ENCODE measurements at places on chromosomes 4 and X.

DNA sequence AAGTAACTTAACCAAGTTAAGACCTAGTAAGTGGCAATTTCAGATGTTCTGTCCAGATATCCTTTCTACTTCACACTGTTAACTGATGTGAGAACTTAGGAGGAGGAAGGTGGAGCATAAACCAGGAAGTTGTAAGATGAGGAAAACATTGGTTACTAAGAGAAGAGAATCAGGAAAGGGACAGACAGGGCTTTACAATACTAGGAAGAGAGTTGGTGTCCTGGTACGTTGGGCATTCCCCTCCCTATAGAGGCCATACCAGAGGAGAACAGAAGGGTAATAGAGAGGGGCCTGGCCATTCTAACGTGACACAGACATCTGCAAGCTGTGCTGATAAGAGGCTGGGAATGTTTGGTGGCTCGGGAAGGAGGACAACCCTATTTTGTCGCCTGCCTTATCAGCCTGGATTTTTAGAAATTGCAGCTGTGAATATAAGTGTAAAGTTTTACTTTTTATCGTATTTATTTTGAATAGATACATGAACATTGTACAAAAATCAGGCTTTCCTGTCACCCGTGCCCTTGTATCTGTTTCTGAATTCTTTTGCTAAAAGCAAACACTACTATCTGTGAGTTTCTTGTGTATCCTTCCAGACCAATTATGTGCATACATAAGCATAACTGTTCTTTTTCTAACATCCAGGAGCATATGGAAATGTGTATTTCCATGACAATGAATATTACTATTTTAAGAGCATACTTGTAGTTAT, 53.5 kb upstream of the HPRT1 start:
- DNase-seq: no peak

- DNase-seq: no peak
These were observed 55.0 kb downstream of the MRPL1 start for GRCh38 chr4:77917601-77918000.

DNA sequence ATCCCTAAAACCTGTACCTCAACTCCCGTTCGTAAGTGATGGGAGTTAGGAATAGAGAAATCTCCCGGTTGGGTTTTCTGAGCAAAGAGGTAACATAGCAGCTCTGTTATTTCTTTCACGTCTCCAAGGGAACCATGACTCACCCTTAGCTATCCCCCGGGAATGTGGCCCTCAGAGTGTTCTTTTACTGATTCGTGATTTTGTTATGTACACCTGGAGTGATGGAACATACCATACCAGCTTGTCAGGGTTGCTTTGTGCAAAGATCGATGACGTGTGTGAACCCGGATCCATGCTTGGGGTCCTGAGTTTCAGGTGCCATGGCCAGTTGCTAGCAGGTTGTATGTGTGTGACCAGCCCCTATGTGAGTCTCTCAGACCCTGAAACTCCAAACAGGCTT, 52.6 kb downstream of the HPRT1 start:
- no peak for DNase-seq

DNA sequence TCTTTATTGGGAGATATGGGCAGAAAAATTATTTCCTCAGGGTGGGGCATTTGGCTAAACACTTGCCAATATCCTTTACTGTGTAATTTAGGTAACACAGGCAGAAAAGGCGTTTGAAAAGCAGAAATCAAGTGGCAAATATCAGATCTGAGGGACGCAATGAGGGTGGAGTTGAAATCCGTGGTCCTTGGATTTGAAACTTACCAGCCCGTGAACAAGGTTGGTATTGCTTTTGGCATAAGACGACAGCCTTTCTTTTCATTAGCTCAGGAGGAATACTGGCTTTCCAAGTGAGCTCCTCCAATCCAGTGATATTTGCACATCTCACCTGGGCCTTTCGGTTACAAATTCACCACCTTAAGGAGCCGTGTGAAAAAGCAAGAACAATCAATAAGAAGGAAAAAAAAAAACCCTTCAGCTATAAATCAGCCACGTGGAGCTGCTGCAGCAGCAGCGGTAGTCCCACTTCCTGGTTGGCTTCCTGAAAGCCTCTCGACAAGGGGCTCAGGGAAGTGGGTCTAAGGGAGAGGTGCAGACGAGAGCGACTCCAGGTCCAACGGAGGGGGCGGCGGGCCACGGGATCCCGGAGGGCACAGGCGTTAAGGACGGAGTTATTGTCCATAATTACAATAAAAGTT, 734 bp upstream of the GALNT7 start:
- peak; percentile 35 for DNase-seq

GRCh38 chr4:18813055-18813454, 791.5 kb upstream of the LCORL start:
- no peak for DNase-seq

DNA sequence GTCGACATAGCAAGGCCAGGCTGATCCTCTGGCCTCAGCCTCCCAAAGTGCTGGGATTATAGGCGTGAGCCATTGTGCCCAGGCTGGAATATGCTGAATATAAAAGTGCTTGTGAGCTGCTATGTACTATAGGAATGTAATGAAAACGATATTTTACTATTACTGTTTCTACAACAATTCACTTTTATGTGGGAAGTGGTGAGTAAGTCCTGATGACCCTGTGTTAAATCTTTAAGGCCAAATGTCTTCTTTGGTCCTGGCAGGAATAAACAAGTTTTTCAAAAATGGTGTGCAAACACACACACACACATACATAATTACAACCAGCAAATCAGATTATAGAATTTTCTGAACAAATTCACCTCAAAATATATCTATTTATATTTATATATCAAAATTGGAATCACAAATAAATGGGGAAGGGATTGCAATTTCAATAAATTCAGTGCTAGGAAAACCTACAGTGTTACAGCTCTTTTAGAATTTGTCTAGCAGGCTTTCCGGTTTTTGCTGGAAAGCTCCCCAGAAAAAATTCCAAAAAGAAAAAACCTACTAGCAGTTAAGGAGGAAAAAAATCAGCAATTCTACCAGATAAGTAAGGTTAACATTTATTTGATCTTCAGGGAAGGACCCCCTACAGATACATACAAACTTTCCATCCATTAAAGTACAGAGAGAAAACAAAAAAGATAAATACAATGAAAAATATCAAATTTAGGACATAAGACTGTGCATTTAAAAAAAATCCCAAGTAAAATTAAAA, 17.9 kb downstream of the SMIM14 start:
- no peak for DNase-seq

GRCh38 chrX:143757887-143758286, 37.3 kb upstream of the SPANXN2 start:
- DNase-seq: no peak

- no peak for DNase-seq
These were observed 37.4 kb downstream of the ASIC5 start for GRCh38 chr4:155828628-155829027.

DNA sequence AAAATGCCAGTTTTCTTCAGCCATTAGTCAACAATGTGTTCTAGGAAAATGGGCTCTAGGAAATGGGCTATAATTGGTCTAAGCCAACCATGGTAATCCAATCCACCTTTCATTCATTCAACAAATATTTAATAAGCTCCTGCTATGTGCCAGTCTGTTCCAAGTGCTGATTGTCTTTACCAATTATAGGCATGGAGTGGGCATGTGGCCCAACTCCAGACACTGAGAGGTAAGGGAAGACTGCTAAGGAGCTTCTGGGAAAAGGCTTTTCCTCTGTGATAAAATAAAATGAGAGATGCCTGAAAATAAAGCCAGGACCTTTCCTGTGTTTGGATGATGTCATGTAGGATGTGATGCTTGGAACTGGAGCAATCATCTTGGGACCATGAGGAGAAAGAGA, 43.3 kb downstream of the HOPX start:
- DNase-seq: no peak

DNA sequence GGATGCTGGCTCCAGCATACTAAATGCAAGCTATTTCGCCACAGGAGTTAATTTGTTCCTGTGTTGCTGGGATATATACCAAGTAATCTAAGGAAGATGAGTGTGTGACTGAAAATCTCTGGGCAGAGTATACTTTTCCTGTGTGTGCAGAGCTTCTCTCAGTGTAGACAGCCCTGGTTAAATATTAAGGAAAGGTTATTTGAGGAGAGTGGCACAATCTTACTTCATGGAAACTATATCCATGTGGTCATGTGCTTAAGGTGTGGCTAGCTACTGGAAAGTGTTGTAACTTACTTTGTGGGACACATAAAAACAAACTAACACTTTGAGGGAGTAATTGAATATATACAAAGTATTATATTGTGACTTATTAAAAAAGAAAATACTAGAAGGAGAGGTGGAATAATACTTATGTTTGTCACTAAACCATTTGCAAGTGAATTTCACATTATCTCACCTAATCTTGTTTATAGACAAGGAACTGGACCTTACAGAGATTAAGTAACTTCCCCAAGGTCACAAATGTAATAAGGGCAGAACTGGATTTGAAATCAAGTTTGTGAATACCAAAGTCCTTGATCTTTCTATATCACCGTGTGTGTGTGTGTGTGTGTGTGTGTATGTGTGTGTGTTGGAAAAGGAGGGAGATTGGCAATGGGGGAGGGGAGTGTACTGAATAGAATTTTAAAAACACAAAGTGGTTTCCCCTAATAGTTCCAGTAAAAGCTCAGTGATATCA, 408.2 kb upstream of the NR3C2 start:
- no peak for DNase-seq

DNA sequence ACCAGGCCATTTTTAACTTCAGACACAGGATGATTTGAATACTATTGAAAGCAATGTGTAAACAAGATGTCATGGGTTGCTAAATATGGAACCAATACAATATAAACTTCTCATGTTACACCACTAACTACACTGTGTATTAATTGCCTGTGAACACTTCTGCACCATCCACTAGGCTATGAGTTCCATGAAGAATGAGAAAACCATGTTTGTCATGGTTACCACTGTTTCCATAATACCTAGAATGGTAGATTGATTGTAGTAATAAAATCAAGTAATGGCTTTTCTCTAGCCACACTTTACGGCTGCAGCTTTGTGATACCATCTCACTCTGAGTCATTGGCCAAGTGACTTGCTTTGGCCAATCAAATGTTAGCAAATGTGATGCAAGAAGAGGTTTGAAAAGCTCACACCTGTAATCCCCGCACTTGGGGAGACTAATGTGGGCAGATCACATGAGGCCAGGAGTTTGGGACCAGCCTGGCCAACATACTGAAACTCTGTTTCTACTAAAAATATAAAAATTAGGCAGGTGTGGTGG, 19.9 kb upstream of the CYBB start:
- no peak for DNase-seq

DNA sequence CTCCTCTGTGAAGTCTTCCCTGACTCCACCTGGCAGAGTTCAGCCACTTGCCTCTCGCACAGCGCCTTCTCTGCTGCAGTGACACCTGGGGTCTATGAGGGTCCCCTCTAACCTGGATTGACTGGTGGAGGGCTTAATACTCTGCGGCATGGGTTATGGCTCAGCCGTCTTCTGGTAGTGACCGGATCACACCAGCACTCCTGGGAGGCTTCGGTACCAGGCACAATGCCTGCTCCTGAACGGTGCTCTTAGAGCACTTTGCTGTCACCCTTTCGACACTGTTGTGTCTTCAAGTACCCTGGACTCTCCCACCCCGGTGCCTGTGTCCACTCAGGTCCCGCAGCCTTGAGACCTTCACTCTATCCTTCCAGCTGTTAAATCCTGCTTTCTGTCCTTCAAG, 50.0 kb downstream of the C4orf50 start:
- DNase-seq: no peak

GRCh38 chrX:109399831-109400230, 82.1 kb downstream of the GUCY2F start:
- DNase-seq: no peak

DNA sequence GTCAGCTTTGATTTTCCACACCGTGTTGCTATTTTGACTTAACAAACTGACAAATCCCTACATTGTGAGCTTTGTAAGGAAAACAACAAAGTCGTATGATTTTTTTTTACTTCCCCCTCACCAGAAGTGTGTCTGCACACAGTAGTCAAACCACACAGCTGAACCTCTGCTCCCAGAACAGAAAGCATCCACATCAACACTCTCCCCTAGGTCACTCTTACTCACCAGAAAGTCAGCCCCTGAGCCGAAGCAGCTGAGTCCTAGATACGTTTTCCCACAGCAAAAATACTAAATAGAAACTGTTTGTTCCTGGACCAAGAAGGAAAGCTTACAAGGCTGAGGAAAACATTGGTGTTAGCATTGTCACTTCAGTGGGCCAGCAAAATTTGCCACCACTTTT, 305.7 kb downstream of the DHX15 start:
- no peak for DNase-seq

DNA sequence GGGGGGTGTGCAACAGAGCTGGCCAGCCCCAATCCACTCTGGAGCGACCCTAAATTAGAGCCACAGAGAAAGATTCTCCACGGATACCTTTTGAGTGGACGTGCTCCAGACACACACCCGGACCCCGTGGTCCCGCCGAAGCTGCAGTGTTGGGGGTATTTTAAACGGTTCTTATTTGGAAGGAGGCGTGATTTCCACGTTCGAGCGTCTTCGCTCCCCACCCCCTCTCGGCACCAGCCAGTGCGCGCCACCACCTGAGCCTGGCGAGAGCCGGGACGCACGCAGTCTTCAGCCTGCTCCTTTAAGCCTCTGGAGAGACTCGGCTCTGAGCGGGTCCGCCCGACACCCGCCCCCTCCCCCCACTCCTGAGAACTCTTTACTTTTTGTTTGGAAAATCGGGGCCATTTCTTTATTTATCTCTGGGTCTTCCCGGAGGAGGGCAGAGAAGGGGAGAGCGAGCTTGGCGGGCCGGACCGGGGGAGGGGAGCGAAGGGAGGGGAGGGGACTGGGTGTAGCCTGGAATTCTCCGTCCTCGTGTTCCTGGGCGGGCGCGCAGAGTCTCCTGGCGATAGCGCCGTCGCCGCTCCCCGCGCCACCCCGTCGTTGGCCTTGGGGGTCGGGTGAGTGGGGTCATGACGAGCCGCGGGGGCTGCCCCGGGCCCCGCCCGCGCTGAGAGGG, 668 bp upstream of the PTCHD1 start:
- peak; percentile 3 for DNase-seq

GRCh38 chrX:48761674-48762471, at the start of gene GLOD5:
Gene GLOD5 (plus strand): TSS chrX:48761747. CDS start chrX:48761791, 44 bp downstream.
- no peak for DNase-seq

DNA sequence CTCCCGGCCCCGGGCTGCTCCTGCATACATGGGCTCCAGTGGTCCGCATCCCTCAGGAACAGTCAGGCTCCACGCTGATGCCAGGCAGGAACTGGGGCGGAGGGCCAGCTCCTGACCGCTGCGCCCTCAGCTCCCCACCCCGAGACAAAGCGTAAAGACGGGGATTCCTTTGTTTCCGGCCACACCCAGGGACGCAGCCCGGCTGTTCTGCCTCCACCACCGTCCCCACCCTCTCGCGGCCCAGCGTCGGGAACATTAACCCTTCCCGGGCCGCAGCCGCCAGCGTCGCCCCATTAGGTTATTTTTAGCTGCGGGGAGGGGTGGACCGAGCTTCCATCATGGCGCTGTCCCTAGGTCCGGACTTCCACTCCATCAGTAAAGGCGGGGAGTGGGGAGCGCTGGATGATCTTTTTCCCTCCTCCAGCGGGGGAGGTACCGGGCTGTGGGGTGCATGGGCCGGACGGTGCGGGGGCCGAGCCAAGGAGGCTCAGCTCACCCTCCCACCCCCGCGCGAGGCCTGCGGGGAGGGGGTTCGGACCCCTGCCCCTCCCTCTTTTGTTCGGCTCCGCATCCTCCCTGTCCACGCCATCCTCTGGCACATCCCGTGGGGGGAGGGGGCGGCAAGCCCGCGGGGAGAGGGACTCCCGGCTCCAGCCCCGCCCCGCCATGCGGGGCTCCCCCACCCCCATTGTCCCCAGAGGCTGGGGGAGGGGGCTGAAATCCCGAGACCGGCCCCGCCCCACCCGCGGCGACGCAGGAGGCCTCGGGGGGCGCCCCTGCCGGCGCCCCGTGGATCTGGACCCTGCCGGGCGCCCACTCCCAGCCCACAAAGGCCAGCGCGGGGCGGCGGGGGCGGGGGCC, 5.3 kb downstream of the CRMP1 start:
- DNase-seq: no peak
